Foreskin keratinocyte (primary cell): ENCODE measurements at places on chromosomes 3 and 15. TPM values are rescaled to one million over a fixed set of nuclear protein-coding genes. Genes with fewer than 3 reads are reported as not detected.

Gene ANXA2
- 7,195 and 7,994 TPM in 2 replicates for total RNA-seq

Gene POLQ
- 12.5 and 14.8 TPM in 2 replicates for total RNA-seq

Gene CFAP20DC
- 5.6 and 8.5 TPM in 2 replicates for total RNA-seq

Gene PTX3
- 0.32 TPM in 1 of 2 replicates, not detected in the other for total RNA-seq

Gene ATP13A5
- not detected in 2 replicates for total RNA-seq

Gene PAK6
- total RNA-seq, result 14.1 and 15.6 TPM in 2 replicates

Gene BFSP2
- not detected in 2 replicates for total RNA-seq

Gene UBE3A
- 51.4 and 54.4 TPM in 2 replicates for total RNA-seq

Gene EFCAB12
- total RNA-seq, result 0.24 and 0.32 TPM in 2 replicates

Gene SENP8
- total RNA-seq, result 2.8 and 3.7 TPM in 2 replicates

Gene DNAH1
- total RNA-seq, result 0.37 and 0.53 TPM in 2 replicates

Gene GHRL
- total RNA-seq, result not detected in 2 replicates

Gene ADAMTS9
- total RNA-seq, result 0.07 and 0.21 TPM in 2 replicates

GRCh38 chr3:159844801-159845261 is 143.8 kb upstream of the IL12A start:
- no peak for DNase-seq

DNA sequence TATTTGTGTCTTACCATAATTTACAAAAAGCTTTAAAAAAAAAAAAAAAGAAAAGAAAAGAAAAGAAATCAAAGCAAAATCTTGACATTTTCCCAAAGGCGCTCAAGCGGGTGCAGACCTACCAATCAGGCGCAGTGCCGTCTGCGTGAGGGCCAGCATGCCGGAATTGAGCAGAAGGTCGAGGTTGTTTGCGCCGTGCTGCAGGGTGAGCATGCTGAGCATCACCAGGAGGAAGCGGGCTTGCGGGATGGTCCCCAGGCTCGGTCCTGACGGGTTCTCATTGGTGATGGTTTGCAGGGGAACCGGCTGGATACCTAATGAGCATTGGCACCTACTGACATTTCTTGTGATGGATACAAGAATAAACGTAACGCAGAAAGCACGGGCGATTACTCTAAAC is 93.9 kb downstream of the HERC2 start:
- DNase-seq, result no peak

DNA sequence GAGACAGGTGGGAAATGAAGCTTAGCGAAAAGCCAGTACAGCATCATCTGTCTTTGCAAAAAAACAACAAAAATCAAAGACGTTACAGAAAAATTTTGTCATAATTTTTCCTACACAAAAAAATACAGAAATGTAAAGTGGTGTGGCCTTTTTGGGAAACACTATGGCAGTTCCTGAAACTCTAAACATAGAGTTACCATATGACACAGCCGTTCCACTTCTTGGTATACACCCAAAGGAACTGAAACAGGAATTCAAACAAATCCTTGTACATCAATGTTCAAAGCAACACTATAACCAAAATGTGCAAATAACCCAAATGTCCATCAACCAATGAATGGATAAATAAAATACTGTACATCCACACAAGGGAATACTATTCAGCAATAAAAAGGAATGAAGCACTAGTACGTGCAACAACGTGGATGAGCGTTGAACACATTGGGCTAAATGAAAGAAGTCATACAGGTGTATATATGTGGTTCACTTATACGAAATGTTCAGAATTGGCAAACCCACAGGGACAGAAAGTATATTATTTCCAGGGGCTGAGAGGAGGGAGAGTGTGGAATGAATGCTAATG is 46.8 kb downstream of the GLB1 start:
- no peak for DNase-seq

DNA sequence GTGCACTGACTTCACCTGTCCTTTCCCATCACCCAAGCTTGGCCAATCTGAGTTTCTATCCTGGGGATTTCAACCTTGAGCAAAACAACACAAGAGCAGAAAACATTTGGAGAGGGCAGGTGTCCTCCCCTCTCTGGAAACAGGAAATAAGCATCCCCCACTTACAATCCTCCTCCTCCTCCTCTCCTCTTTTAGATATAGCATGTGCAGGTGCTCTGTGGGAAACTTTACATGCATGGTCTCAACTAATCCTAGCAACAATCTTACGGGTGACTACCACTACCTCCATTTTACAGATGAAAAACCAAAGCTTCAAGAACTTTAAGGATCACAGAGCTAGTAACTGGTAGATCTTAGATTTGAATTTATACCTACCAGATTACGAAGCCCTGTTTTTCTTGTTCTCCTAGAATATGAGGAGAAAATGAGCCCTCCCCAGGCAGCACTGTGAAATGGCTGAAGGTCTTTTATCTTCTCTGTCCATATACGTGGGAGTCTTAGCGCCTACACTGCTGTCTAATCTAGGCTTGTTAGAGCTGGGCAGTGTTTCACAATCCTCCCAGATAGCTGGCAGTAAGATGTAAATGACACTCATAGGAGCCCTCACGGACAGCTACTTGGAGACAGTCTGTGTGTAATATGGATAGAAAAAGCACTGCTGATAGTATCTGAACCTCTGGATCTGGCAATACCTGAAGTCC is 301.2 kb upstream of the PROK2 start:
- no peak for DNase-seq

DNA sequence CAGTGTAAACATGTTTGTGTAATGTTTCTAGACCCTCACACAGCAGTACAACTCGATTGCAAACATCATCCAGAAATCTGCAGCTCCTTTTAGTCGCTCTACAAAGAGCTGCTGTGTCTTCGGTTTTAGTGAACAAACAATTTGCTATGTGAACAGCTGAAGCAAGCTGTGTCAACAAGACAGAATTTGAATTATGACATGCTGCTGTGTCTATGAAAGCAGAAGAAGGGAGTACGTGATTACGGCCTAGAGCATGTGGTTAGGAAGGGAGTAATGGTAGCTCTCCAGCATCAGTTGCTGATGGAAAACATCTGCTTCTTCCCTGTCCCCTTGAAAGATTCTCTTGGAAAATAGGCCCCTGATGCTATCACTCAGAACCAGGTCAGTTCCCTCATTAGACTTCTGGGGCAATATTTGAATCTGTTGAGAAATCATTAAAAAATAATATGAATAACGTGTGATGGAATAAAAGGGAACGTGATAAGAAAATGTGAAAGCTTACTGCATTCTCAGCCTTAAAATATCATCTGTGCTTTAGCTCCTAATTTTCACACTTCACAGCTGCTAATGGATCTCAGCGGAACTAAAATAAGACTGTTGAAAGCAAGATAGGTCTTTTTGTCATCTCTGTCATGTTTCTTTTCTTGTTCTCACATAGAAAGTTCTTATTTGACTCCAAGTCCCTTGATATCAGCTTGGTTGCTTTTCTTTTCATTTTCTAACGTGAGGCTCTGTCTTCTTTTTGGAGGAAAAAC is 891.5 kb downstream of the ROBO2 start:
- no peak for DNase-seq

DNA sequence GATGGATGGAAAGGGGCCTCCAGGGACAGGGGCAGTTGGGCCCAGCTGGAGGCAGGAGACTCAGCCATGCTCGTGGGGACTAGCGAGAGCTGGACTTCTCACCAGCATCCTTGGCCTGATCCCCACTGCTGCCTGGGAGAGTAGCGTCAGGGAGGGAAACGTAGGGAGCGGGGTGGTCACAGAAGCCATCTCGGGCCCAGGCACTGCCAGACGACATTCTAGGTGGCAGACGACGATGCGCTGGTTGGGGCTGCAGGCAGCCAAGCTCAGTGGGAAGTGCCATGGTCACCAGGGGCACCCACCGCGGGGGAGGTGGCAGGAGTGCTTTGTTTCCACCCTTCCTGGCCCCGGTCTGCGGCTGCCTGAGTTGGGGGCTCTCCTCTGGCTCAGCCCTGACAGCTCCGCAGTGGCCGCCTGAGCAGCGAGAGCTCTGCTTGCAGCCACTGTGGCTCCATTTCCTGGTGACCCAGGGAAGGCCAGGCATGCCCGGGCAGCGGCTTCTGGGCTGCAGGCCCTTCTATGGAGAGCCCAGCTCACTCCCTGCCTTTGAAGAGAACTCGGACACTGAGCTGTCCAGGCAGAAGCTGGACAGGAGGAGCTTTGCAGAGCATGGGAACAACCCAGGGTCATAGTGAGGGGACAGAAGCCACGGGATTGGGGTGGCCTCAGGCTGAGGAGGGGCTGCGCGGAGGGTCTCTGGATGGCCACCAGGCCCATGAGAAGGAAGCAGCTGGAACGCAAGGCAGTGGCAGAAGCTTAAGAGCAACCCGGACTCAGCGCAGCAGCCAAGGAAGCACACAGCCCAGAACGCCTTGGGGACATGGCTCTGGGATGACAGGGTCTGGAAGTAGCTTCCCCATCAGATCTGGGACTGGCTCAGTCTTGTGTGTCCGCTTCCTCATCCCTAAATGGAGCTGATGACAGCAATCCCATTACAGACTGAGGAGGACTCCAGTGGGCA is 30.8 kb downstream of the KLHL25 start:
- no peak for DNase-seq

GRCh38 chr15:64011736-64012135 is 34.5 kb downstream of the DAPK2 start:
- DNase-seq, result no peak

GRCh38 chr3:149964291-149964690 is 6.4 kb downstream of the PFN2 start:
- no peak for DNase-seq

DNA sequence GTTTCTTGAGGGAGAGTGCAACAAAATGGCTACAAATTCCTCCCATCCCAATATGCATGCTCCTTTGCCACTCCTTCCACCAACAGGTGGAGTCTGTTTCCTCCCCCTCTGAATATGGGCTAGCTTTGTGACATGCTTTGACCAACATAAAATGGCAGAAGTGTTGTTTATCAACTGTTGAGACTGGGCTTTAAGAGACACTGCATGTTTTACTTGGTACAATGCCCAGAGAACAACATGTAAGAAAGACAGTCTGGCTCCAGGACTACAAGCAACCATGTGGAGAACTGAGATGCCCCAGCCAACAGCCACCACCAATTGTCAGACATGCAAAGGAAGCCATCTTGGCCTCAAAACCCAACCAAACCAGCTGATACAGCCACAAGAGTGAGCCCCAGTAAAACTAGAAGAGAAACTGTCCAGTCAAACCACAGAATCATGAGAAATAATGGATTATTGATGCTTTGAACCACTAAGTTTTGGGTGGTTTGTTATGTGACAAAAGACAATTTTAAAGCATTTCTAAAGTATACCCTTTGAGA is 40.5 kb downstream of the NUDT16 start:
- DNase-seq, result no peak

GRCh38 chr15:91393186-91393585 is 293.1 kb downstream of the SV2B start:
- no peak for DNase-seq

DNA sequence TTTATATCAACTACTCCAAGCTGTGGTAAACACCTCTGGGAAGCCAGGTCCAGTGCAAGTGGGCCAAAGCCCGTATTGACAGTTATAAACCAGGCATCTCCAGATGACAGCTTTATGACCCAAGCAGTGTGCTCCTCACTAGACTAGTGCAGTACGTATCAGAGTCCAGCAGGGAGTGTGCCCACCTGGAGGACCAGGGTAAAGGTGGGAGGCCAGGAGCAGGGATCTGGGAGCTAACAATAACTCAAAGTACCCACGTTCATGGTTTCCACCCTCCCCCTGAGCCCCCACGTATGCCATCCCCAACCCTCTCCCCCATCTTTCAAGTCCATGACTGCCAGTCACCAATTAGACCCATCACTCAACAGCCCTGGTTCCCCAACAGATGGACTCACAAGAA is 27.0 kb upstream of the ALDH1A3 start:
- DNase-seq, result no peak
